ENCODE measurements at places on chromosomes 4 and X.
A peak's percentile ranks its signal among the peaks of the same experiment; 100 is the strongest.

GRCh38 chr4:151031831-151032605 lies 16.9 kb upstream of the LRBA start:
- no peak for DNase-seq

GRCh38 chr4:184189966-184190365 lies 27.7 kb downstream of the ENPP6 start:
- DNase-seq = no peak

- no peak for DNase-seq
Observed at GRCh38 chr4:87862236-87862635, 29.5 kb downstream of the MEPE start.

DNA sequence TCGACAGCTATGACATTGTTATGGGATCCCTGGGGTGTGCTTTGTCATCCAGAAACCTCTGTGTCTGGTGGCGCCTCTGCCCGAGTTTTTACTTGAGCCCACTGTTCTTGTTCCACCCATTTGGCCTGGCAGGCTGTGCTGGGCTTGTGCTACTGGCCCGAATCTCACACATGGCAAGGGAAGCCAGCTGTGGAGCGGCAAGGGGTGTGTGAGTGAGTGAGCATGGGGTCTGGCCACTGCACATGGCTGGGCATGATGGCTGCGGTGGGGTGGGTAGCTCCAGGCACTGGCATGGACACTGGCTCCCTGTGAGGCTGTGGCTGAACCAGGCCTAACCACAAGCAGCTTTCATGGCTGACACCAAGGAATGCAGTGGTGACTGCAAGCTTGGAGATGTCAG lies 89.2 kb downstream of the DACH2 start:
- DNase-seq = no peak

GRCh38 chr4:70842761-70843435 lies 3.2 kb upstream of the GRSF1 start:
- no peak for DNase-seq

- DNase-seq = no peak
Observed at GRCh38 chrX:150143721-150144440, 205.6 kb upstream of the EOLA2 start.

GRCh38 chr4:2043396-2044118 lies 15.6 kb upstream of the NAT8L start:
- no peak for DNase-seq

GRCh38 chr4:54217642-54218495 lies 11.2 kb upstream of the PDGFRA start:
- peak; percentile 62 for DNase-seq

DNA sequence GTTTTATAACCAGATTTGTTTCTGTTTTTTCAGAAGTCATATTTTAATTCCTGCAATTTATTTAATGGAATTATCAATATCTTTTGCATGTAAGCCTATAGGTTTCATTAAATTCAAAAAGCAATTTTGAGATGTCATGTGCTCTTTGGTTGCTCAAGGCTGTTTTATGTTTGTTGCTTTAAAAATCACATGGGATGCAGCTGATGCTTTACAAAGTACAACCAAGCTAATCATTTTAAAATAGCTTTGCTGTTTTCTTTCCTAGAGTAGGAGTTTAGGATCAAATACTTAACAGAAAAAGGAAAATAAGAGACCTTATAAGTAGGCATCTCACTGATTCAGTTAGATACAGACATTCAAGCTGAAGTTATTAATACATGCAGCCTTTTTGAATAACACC lies 11.3 kb downstream of the CPEB2 start:
- DNase-seq = no peak

GRCh38 chr4:137467537-137467936 lies 64.8 kb downstream of the PCDH18 start:
- DNase-seq = no peak

- no peak for DNase-seq
Observed at GRCh38 chrX:40474205-40474626, 106.6 kb upstream of the ATP6AP2 start.

DNA sequence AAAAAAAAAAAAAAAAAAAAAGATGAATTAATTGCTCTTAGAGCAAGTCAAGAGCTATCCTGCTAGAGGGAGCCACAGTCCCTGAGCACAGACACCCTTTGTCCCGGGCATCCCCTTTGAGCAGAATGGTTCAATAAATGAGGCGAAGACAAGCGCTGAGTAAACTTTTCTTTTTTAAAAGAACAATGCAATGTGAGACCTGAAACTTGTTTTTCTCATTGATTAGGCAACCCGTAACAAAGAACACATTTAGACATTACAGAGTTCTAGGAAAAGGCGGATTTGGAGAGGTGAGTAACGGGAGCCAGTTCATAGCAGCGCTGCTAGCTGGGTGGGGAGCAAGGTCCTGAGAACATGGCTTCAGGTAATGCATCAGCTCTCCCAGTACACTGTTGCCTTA lies 46.1 kb downstream of the GRK4 start:
- peak; percentile 17 for DNase-seq

DNA sequence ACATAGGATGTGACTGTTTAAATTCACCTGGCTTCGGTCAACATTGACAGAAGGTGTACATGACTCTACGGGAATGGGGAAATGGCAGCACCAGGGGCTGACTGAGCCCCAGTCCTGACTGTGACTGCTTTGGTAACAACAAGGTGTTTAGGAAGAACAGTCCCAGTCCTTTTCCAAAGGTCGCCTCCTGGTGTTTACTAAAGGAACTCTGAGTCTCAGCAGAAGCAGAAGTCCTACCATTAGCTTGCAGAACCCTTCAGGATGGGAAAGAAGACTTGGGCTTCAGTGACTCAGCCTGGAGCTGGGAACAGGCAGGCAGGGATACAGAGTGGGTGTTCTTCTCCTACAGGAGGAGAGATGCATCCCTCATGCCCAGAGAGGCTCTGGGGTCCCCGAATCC lies 103.3 kb downstream of the MGST2 start:
- no peak for DNase-seq

- DNase-seq = no peak
Observed at GRCh38 chrX:68835468-68835867, 6.6 kb downstream of the EFNB1 start.

GRCh38 chr4:44725166-44725565 lies 1.2 kb downstream of the GNPDA2 start:
- no peak for DNase-seq

GRCh38 chr4:53136954-53137353 lies 228.9 kb downstream of the SCFD2 start:
- no peak for DNase-seq

- no peak for DNase-seq
Observed at GRCh38 chrX:111339212-111339611, 68.9 kb upstream of the CAPN6 start.

DNA sequence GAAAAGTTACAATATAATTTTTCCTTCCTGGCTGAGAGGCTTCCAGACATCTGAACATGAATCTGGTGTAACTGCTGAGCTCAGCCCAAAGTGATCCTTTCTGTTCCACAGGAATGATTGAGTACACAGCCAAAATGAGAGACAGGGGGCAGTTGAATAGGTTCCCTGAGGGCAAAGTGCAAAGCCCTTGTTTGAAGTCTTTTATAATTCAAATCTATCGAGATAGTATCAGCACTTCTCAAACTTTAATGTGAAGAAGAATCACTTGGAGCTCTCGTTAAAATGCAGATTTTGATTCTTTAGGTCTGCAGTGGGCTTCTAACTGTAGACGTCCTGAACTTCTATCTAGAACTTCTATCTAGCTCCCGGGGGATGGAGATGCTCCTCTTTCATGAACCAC lies 54.4 kb upstream of the BMP2K start:
- no peak for DNase-seq

- no peak for DNase-seq
Observed at GRCh38 chr4:142698552-142698951, 147.5 kb downstream of the INPP4B start.

DNA sequence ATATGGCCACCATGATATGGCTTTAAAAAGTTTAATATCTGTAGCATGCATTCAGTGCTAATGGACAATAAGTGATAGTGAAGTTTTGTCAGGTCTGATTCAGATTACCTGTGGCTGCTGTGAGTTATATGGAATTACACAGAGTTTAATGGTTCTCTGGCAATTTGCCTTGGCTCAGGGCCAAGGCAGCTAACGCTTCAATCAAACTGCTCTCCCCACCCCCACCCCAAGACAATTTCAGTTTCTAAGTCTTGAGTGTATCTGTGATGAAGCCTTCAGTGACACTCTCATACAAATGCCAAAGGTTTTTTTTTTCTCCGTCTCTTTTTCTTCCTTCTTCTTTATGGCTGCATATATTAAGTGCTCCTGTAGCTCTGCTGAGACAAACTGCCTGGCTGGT lies 106.6 kb downstream of the SHROOM4 start:
- no peak for DNase-seq

GRCh38 chrX:78378476-78379115 lies 51.2 kb upstream of the CYSLTR1 start:
- DNase-seq = no peak

GRCh38 chr4:146643812-146644401 lies 5.2 kb downstream of the POU4F2 start:
- DNase-seq = no peak

GRCh38 chr4:5908876-5909427 lies 16.1 kb upstream of the CRMP1 start:
- no peak for DNase-seq

DNA sequence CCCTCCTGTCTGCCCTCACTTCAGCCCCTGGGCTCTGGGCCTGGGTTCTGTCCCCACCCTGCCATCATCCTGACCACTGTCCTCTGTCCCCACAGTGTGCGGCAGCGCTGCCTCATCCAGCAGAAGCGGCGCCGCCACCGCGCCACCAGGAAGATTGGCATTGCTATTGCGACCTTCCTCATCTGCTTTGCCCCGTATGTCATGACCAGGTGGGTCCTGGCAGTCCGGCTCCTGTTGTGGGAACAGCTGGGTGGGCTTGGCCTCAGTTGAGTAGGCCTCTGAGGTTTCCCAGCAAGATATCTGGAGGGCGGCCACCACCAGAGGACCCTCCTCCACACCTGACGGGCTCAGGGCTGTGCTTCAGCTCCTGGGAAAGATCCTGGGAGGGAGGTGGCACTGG lies 2.2 kb downstream of the GPR78 start:
- DNase-seq = no peak

DNA sequence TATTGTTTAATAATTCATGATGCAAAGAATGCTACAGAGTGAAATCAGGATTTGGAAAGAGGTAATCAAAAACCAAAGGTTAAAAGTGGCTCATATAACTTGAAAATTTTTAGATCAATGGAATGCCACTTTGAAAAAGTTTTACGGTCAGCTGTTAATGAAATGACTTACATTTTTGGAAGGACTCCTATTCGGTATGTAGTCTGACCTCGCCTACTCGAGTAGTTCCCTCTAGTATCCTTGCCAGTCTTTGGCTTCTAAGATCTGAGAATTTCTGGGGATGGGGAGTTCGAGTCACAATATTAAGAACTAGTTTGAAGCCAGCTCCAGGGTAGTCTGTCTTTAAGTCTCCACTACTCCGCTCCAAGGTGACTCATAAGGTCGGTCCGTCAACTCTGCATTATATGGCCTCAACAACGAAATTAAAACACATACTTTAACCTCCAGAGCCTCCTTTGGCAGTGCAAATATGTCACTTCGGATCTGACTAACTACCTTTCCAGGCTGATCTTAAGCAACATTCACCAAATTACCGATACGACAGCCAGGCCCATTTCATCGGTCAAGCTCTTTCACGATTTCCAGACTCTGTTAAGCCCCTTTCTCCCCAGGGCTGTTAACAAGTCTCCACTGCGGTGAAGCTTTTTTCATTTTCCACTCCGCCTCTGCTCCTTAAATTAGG lies 733 bp upstream of the NAA15 start:
- no peak for DNase-seq

- DNase-seq = no peak
Observed at GRCh38 chr4:55127053-55127452, 1.7 kb upstream of the KDR start.

GRCh38 chr4:57631147-57631546 lies 521.0 kb upstream of the IGFBP7 start:
- no peak for DNase-seq

- DNase-seq = no peak
Observed at GRCh38 chrX:110276778-110277177, 41.1 kb downstream of the AMMECR1 start.

GRCh38 chrX:30910124-30910860 lies 21.2 kb upstream of the TAB3 start:
- peak; percentile 35 for DNase-seq

DNA sequence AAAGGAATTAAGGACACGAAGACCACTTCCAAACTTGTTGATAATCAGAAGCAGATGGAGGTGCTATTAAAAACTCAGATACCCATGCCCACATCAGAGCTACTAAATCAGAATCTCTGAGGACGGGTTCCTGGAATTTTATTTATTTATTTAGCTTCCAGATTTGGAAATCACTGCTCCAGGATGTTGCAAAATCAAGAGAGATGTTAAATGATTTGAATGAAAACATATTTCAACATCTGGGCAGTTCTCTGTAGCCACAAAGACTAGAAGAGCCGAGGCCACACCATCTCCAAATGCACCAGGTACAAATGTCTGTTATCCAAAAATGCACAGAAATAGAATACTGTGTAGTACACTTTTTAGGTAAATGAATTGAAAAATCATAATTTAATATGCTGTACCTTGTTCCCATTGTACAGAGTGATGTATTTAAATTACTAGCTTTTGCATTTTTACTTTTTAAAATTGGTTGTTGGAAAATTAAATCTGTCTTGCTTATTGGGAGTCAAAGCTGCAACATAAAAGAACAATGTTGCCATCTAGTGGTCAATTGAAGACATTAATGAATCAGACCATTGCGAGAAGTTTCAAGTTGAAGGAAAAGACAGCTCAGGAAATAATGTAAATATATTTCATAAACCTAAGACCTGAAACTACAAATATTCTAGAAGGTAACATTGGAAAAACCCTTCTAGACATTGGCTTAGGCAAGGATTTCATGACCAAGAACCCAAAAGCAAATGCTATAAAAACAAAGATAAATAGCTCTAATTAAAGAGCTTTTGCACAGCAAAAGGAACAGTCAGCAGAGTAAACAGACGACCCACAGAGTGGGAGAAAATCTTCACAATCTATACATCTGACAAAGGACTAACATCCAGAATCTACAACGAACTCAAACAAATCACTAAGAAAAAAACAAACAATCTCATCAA lies 151.3 kb upstream of the TTC29 start:
- peak; percentile 54 for DNase-seq

DNA sequence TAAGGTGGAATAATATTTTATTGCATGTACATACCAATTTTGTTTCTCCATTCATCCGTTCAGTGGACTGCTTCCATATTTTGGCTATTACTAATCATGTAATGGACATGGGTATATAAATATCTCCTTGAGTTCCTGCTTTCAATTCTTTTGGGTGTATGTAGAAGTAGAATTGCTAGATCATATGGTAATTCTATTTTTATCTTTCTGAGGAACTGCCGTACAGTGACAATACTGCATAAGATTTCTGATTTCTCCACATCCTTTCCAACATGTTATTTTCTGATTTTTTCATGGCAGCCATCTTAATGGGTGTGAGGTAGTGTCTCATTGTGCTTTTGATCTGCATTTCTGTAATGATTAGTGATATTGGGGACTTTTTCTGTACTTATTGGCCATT lies 19.2 kb downstream of the ALPK1 start:
- DNase-seq = no peak

DNA sequence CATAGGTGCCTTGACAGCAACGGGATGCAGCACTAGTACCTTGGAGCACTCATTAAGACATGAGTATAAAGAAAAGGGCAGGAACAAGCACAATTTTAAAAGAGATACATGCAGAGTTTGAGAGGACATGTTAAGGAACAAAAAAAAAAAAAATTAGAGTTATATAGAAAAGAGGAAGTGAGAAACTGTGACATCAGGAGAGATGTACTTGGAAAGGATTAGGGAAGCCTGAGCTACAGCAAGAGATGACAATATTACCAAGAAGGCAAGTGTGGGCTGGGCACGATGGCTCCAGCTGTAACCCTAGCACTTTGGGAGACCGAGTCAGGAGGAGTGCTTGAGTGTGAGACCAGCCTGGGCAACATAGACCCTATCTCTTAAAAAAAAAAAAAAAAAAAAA lies 37.4 kb downstream of the GPR143 start:
- DNase-seq = no peak

Data from CD4-positive, alpha-beta T cell treated with Interleukin-4 for 1 hour (primary cell).